ENCODE measurements at places on chromosomes 5 and 9.
A peak's percentile ranks its signal among the peaks of the same experiment; 100 is the strongest.

DNA sequence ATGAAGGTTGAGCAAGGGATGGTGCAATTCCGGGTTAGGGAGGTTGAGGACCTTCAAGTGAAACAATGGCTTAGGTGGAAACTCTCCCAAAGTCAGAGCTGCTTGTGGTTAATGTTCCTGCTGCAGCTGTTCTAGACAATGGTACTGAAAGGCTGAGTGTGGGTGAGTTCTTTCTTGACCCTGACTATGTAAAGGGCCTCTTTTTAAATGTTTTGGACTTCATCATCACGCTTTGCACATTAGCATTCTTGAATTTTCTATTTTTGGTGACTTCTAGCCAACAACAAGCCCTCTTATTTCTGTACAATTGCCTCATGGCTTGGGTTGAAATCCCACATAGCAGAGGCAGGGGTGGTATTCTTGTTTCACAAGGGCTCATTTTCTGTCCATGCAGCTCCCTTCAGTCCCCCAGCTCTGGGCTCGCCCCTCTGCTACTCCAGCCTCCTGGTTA lies 136.3 kb upstream of the ANKRD55 start:
- no peak for DNase-seq

DNA sequence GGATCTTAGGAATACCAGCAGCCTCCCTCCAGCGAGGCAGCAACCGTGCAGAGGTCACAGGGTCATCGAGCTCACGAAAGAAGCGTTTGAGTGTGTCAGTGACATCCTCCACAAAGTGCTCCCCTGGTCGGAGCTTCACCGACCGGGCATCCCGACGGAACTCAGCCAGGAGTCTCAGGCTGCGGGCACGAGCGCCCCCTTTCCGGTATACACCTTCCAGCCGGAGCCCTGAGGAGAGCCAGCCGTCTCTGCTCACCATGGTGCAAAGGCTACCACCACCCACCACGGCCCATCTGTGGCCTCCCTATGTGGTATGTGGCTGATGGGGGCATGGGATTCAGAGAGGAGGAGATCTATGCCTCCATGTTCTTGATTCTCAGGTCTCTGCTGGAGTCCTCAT lies 10.8 kb upstream of the FCHSD1 start:
- no peak for DNase-seq

DNA sequence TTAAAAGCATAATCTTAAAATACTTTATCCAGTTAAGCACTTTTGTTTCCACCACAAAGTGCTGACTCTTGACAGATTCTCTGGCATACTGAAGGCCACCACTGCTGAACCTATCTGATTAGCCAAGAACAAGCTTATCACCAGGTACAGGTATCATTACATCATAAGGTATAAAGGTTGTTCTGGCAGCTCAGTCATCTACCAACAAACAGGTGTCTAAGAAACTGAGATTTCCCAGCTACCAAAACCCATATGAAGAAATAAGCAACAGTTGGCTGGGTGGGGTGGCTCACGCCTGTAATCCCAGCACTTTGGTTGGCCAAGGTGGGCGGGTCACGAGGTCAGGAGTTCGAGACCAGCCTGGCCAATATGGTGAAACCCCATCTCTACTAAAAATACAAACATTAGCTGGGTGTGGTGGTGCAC lies 5.0 kb downstream of the MTMR12 start:
- DNase-seq: no peak

DNA sequence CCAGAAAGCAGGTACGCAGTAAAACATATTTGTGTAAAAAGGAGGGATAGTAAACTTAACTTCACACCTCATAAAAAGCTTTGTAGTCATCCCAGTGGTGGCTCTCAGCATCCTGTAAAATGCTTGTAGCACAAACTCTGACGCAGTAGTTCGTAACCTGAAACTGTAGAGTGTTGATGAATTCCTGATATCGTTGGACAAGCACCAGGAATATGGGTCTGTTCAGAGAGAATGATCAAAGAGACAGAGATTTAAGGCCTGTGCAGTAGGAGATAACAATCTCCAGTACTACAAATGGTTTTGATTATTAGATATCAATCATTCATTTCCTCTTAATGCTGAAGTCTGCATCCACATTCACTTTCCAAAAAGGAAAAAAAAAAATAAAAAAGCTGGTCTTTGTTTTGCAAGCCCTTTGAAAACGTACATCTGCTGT lies 148.5 kb downstream of the KIAA0825 start:
- DNase-seq: no peak

- DNase-seq: no peak
These were observed 177.7 kb downstream of the NR2F1-AS1 start for GRCh38 chr5:93403141-93403928.

GRCh38 chr5:74977471-74977870 lies 74.9 kb downstream of the GCNT4 start:
- DNase-seq: no peak

DNA sequence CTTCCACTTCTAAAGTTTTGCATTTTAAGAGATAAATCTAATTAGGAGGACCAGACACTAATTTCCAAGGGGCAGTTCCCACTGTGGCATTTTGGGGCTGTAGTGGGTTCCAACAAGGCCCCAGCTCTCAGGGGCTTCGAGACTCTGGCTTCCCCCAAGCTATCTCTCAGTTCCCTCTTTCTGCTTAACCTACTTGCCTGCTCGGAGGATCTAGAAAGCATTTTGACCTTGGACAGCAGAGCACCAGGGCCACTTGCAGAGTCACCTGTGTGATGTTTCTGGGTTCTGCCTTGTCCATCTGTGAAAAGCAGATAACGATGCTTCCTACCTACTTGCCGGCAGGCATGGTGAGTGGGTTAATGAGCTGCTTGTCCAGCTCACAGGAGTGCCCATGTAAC lies 175.4 kb downstream of the MED10 start:
- no peak for DNase-seq

GRCh38 chr5:102835717-102836116 lies 80.6 kb downstream of the PAM start:
- DNase-seq: no peak

DNA sequence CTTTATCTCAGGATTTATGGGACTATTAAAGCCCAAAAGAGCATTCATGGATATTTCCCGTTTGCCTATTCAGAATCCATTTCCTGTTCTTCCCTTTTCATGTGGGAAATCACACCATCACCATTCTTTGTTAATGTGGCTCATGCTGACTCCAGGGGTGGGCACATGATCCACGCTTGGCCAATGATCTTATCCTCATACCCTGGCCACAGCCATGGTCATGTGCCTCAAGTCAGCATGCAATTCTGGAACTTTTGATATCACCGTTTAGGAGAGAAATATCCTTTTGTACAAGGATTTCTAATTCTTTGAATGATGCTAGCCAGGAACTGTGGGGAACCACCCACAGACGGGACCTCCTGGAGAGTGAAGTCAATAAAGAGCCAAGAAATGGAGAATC lies 272.2 kb downstream of the PRELID2 start:
- no peak for DNase-seq

GRCh38 chr5:169072233-169072632 lies 228.7 kb downstream of the SLIT3 start:
- no peak for DNase-seq

- no peak for DNase-seq
These were observed 46.8 kb downstream of the TMEM245 start for GRCh38 chr9:109072821-109073435.

DNA sequence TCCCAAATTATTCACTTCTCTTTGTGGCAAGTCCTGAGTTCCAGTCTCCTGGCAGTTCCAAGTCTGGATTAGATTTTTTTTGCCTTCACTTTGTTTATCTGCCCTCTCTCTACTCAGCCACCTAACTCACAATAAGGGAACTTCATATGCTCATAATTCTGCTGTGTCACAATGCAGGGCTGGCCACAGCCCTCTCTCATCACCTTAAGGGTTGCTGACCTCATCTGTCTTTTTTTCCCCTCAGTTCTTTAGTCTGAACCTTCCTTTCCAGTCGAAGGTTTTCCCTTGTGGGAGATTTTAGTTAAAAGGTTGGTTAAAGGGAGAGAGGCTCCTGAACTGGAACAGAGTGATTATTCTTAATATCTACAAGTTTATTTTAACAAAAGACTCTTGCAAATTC lies 4.1 kb downstream of the BAG1 start:
- DNase-seq: no peak

GRCh38 chr9:127388037-127388855 lies 8.7 kb upstream of the SLC2A8 start:
- peak; percentile 82 for DNase-seq

DNA sequence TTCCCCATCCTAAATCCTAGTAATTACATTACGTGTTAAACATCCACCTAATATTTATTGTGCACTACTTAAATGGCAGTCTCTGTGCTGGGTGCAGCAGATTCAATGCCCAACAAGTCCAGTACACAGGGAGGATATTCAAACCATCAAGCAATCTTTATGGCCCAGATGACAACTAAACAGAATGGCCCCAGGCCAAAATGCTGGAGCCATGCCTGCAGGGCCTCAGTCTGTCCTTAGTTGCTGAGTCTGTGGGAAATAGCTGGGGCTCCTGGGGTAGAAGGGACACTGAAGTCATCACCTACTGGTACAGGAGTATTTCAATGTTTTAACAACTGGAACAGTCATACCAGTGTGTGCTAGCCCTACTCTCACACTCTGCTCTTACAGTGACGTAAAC lies 153.5 kb downstream of the ZNF608 start:
- DNase-seq: no peak
